ENCODE measurements at places on chromosomes 11 and 22. TPM values are rescaled to one million over a fixed set of nuclear protein-coding genes. Genes with fewer than 3 reads are reported as not detected.

- peaks cover 21% of the 10 kb centered on the region for H3K4me1 ChIP-seq
- H3K27me3 ChIP-seq, result no peaks in the 10 kb centered on the region
- no peak for DNase-seq
Observed at GRCh38 chr22:25027959-25028840, 75.7 kb downstream of the KIAA1671 start.

GRCh38 chr22:39214006-39214382 is 30.8 kb downstream of the PDGFB start:
- H3K27me3 ChIP-seq, result no peaks in the 10 kb centered on the region
- no peaks in the 10 kb centered on the region for H3K36me3 ChIP-seq
- peak overlapping the region; percentile 86 for H3K27ac ChIP-seq
- DNase-seq, result no peak

- peaks cover 16% of the 10 kb centered on the region for H3K4me1 ChIP-seq
- DNase-seq, result no peak
- H3K4me3 ChIP-seq, result no peak overlapping the region
Observed at GRCh38 chr22:32587449-32587848, 112.8 kb downstream of the FBXO7 start.

- no peak for DNase-seq
- H3K27me3 ChIP-seq, result peaks cover 4% of the 10 kb centered on the region
- peaks cover 20% of the 10 kb centered on the region for H3K4me1 ChIP-seq
Observed at GRCh38 chr11:56842814-56843794, 94.6 kb upstream of the OR9G4 start.

GRCh38 chr11:702462-703461 is 3.3 kb upstream of the EPS8L2 start:
- no peaks in the 10 kb centered on the region for H3K27me3 ChIP-seq
- no peak overlapping the region for H3K4me3 ChIP-seq
- no peak for DNase-seq
- H3K4me1 ChIP-seq, result peaks cover 7% of the 10 kb centered on the region
- H3K36me3 ChIP-seq, result peaks cover 1% of the 10 kb centered on the region

DNA sequence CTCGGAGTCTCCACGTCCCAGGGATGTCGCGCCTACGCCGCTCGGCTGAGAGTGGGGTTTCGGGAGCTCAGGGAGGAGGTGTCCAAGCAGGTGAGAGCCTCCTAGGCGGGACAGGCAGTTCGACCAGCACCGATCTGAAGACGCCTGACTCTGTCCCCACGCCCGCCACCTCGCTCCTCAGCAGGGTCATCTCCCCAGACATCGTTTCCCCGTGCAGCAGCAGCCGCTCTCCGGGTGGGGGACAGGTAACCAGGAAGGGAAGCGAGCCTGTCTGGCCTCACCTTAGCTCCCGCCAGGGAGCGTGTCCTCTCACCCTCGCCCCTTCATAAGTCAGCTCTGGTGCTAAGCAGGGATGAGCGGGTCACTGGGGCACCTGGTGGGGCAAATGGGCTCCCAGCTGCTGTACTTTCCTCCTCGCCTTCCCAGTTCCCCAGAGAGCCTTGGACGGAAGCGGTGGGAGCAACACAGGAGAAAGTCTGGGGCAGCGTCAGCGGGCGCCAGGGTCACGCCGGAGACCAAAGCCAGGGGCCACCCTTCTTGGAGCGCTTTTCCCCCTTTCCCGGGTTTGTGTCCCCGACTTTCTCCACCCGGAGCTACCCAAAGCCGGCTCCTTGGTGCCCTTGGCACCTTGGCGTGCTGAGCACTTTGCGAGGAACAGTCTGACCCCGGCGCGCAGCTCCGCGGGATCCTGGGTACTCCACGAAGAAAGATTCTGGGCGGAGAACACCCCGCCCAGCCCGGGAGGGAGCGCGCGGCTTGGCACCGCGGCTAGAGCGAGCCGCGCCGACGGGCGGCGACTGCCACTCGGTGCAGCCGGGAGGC is 1.6 kb downstream of the SPON1 start:
- peaks cover 27% of the 10 kb centered on the region for H3K4me1 ChIP-seq
- peaks cover 59% of the 10 kb centered on the region for H3K27me3 ChIP-seq
- DNase-seq, result peak; percentile 11

DNA sequence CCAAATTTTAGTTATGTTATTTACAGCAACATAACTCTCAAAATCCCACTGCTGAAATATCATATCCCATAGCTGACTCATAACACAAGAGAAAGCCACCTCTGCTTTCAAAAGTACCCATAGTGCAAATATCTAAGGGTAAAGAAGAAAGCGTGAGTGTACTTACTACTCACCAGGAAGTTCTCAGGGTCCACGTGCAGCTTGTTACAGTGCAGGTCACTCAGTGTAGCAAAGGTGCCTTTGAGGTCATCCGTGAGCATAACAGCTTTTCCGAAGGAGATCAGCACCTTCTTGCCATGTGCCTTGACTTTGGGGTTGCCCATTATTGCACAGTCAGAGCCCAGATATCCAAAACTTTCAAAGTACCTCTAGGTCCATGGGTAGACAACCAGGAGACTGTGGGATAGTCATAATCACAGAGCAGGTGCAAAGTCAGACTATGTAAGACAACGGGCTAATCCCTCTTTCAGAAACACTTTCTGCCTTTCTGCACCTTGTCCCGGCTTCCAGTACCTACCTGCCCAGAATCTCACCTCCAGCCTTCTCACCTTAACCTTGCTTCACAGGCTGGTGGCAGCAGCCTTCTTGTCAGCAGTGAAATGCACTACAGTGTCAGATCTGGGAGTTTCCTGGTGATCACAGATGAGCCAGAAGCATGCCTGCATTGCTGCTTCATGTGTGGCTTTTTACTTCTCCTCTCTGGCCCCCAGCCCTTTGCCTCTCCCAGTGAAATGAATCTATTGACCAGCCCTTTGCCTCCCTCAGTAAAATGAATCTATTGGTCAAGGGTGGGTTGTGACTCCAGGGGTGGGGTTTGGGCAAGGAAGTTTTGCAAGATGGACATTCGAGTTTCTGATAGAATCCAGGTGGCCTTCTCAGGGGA is 6.5 kb downstream of the HBG1 start:
- peaks cover 10% of the 10 kb centered on the region for H3K27me3 ChIP-seq
- no peak overlapping the region for H3K27ac ChIP-seq
- H3K36me3 ChIP-seq, result no peaks in the 10 kb centered on the region
- no peaks in the 10 kb centered on the region for H3K4me1 ChIP-seq

DNA sequence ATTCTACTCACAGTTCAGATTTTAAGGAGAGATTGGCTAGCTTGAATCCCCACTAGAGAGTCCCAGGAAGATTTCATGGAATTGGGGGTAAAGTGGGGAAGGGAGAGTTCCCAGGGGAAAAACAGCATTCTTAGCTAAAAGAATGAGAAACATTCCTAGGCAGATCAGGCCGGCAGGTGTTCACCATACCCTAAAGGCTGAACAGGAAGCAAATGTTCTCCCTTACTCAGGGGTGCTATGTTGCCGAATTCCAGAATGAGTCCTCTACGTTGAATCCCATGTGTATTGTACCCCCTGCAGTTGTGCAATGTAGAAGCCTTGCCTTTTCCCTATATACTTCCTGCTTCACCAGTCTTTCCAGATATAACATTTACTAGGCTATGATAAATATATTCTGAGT is 135.2 kb upstream of the NCAM1 start:
- H3K36me3 ChIP-seq, result no peaks in the 10 kb centered on the region
- DNase-seq, result no peak
- peaks cover 15% of the 10 kb centered on the region for H3K27me3 ChIP-seq
- no peak overlapping the region for H3K27ac ChIP-seq
- no peak overlapping the region for H3K4me3 ChIP-seq

DNA sequence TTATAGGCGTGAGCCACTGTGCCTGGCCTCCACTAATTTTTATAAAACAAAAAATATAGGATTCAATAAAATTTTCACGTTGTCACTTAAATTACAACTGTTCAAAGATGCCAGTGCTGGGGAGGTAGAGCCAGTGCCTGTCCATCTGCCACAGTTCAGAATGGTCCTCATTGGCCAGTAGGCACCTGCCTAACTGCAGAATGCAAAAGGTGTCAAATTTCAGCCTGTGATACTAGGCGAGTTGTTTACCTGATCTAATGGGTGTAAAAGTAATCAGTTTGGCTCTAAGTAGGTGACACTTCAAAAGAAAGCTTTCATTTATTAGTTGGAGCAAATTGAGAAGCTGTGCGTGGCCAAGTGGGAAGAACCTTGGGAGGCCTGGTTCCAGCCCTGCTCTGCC is 2.4 kb downstream of the SMARCB1 start:
- no peak for DNase-seq
- H3K4me1 ChIP-seq, result peaks cover 31% of the 10 kb centered on the region
- peaks cover 7% of the 10 kb centered on the region for H3K36me3 ChIP-seq
- peak overlapping the region; percentile 69 for H3K4me3 ChIP-seq
- H3K27ac ChIP-seq, result peak overlapping the region; percentile 71

The RNF26 gene
- total RNA-seq, result 30.3 TPM

The PPP2R5B gene
- 14.1 TPM for total RNA-seq

The LDLRAD3 gene
- 19.6 TPM for total RNA-seq

The PRR33 gene
- total RNA-seq, result not detected

Data from progenitor cell of endocrine pancreas (in vitro differentiated cells).